ENCODE measurements at places on chromosomes 2 and 18.

DNA sequence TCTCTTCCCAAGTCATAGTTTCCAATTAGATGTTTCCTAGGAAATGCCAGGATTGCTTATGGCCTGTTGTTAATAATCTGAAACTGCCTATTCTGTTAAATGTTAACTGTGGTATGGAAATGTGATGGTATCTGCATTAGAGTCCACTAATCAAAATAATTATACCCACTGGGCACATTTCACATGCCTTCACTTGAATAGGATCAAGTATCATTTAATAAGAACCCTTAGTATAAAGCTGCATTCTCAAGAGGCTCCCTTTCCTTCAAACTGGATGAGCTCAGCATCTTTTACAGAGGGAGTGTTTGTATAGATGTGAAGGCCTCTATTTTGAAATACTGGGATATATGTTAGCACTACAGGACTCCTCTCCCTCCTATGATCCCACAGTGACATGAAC, 477.2 kb upstream of the VRK2 start:
- no peaks in the 10 kb centered on the region for H3K36me3 ChIP-seq
- H3K4me1 ChIP-seq = no peaks in the 10 kb centered on the region

DNA sequence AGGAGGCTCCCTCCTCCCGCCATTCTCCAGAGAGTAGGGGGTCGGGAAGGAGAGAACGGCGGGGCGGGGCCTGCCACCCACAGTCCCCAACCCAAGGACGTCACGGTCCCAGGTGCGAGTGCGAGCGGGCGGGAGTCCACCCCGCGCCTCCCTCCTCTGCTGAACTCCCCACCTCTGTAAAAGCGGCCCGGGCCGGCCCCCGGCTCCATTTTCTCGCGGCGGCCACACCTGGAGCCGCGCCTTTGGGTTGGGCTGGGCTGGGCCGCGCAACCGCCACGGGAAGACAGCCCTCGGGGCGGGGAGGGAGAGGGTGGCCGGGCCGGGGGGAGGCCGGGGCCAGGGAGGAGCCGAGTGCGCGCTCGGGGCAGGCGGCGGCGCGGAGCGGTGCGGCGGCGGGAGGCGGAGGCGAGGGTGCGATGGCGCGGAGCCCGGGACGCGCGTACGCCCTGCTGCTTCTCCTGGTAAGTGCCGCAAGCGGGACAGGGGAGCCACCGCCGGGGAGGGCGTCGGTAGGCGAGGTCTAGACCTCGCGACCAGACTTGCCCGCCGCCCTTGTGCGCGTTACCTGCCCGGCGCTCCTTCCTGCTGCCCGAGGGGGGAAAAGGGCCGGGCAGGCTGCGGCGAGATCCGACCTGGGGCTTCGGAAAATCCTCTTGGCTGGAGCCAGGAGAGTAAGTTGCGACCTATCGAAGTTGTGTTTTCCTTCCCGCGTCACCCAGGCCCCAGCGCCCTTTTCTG, at the start of gene DSG2:
Gene DSG2 (plus strand): TSS at position 342 of the 738 bp plus-strand sequence. CDS start 75 bp downstream, at position 417.
- peaks cover 36% of the 10 kb centered on the region for H3K27me3 ChIP-seq
- peak; percentile 30 for DNase-seq
- no peak within 1 kb of the TSS for H3K27ac ChIP-seq
- peaks cover 10% of the 10 kb centered on the region for H3K4me1 ChIP-seq

DNA sequence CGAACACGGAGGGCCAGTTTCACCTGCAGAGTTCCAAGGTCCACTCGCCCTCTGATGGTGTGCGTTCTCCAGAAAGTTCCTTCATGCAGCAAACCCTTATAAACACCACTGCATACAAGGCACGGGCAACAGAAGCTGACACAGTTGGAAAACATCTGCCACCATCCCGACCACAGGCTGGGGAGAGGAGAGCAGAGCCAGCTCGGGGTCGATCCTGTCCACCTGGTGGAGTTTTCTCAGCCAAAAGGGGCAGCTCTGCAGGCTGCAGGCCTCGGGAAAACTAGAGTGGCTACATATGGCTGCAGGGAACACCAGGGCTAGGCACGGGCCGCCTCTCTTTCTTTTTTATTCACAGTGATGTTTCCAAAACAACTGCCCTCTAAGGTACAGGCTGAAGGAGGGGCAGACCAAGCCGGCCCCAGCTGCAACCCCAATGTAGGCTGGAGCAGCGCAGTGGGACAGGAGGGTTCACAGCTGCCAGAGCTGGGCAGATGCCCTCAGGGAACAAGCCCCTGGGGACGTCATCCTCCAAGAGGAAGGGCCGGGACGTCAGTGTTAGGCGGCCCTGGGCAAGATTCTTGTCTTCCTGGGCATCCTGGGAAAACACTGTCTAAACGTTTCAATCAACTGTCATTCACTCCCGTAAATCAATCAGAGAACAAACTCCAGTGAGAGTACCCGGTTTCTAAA, 274.7 kb downstream of the TWIST2 start:
- H3K27ac ChIP-seq = no peak overlapping the region
- no peak for DNase-seq
- peaks cover 36% of the 10 kb centered on the region for H3K4me1 ChIP-seq
- no peak overlapping the region for H3K4me3 ChIP-seq

DNA sequence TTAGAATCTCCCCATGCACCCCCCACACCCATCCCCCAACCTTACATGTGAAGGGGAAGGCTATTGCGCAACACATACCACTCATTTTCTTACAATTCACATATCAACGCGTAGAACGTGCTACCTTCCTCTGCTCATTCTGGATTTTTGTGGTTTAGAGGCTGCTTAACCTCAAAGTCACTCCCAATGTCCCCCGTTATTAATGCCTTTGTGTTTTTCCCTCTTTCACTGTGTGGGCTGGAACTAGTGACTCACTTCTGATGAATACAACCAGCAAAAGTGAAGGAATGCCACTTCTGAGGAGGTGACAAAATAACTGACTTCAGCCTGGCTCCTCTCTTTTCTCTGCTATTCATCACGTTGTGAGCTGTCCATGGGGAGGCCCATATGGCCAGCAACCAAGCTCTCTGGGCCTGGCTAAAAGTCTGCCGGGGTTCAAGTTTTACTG, 342.5 kb upstream of the NXPH2 start:
- H3K4me3 ChIP-seq = no peak overlapping the region
- no peaks in the 10 kb centered on the region for H3K36me3 ChIP-seq
- H3K27me3 ChIP-seq = no peaks in the 10 kb centered on the region
- no peaks in the 10 kb centered on the region for H3K4me1 ChIP-seq

DNA sequence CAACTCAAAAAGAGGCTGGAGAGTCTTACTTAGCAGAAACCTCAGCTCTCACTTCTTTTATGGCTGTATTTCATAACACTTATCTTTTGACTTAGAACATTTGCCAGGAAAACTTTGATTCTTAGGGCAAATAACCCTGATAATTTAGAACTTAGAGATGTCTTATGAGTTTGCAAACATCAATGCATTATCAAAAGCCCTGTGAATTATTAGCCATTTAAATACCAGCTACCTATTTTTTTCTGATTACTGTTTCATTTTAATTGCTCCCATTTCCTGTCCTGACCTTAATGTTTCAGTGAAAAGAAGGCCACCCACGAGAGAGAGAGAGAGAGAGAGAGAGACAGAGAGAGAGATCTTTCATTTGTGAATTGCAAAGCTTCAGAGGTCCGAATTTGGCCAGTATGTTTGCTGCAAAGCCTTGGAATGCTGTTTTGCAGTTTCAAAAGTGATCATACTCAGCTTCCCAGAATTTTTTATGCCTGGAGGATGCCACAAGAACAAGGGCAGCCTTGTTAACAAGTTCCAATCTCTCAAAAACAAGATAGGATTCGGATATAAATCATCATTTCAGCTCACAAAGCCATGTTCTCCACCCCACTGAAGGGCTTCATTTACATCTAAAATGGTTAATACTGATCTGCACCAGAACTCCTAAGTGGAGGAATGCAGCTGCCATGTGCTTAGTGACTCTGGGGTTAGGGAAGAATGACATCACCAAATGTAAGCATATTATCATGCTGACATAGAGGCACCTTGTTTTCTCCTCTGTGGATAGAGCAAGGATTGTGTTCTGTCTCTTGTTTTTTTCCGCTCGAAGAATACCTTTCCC, 478.2 kb downstream of the ARHGAP15 start:
- H3K4me1 ChIP-seq = peaks cover 17% of the 10 kb centered on the region
- H3K4me3 ChIP-seq = no peak overlapping the region
- DNase-seq = no peak
- H3K36me3 ChIP-seq = peaks cover 50% of the 10 kb centered on the region

- H3K36me3 ChIP-seq = no peaks in the 10 kb centered on the region
- H3K27me3 ChIP-seq = no peaks in the 10 kb centered on the region
- H3K27ac ChIP-seq = no peak overlapping the region
- DNase-seq = no peak
- no peak overlapping the region for H3K4me3 ChIP-seq
- no peaks in the 10 kb centered on the region for H3K4me1 ChIP-seq
Measured at GRCh38 chr2:121218386-121218938, 66.5 kb downstream of the TFCP2L1 start.

DNA sequence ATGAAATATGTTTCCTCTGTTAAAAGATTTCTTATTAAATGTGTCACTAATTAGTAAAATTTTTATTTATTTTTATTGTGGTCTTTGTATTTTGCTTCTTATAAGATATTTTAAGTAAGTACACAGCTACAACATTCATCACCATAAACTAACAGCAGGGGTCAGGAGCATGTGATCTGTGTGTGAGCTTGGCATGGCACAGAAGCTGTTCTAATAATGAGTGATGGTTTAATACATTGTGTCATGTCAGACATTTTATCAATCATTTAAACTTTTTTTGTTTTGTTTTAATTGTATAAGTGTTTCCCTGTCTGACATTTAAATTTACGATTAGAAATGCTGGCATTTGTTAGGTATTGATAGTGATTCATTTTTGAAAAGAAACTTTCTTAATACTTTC, 585.4 kb downstream of the DSC3 start:
- H3K4me1 ChIP-seq = no peaks in the 10 kb centered on the region
- no peak overlapping the region for H3K4me3 ChIP-seq
- no peak overlapping the region for H3K27ac ChIP-seq
- no peak for DNase-seq
- no peaks in the 10 kb centered on the region for H3K36me3 ChIP-seq

- peak; percentile 14 for DNase-seq
- H3K27ac ChIP-seq = no peak overlapping the region
- H3K4me3 ChIP-seq = peak overlapping the region; percentile 64
- peaks cover 5% of the 10 kb centered on the region for H3K4me1 ChIP-seq
- peaks cover 47% of the 10 kb centered on the region for H3K27me3 ChIP-seq
Measured at GRCh38 chr2:206250041-206250897, 24.2 kb upstream of the ZDBF2 start.

- no peak overlapping the region for H3K27ac ChIP-seq
- H3K4me1 ChIP-seq = no peaks in the 10 kb centered on the region
- H3K36me3 ChIP-seq = peaks cover 9% of the 10 kb centered on the region
Measured at GRCh38 chr2:85945586-85945985, 56.8 kb upstream of the ST3GAL5 start.

DNA sequence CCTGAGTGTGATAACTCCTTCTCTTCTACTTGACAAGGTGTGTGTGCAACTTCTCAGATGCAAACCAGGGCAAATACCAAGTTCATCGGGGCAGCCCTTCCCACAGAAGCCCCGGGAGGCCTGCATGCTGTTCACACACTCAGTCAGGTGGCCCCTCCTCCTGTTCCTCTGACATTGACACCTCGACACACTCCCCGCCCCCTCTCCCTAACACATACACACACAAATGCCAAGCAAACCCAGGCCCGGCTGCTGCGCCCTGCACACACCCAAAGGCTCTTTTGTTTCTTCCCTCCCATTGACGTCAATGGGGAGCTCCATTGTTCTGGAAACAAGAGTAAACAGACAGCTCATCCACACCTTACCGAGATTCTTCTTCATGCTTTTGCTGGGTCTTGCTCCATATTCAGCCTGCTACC, 1.7 kb upstream of the PER2 start:
- DNase-seq = no peak
- H3K27ac ChIP-seq = peak overlapping the region; percentile 96
- peaks cover 29% of the 10 kb centered on the region for H3K4me1 ChIP-seq
- no peaks in the 10 kb centered on the region for H3K36me3 ChIP-seq
- H3K4me3 ChIP-seq = peak overlapping the region; percentile 88

- H3K27me3 ChIP-seq = no peaks in the 10 kb centered on the region
- H3K4me1 ChIP-seq = peaks cover 16% of the 10 kb centered on the region
- H3K4me3 ChIP-seq = no peak overlapping the region
- no peak overlapping the region for H3K27ac ChIP-seq
- DNase-seq = no peak
Measured at GRCh38 chr2:127847931-127848330, 10.0 kb downstream of the POLR2D start.

DNA sequence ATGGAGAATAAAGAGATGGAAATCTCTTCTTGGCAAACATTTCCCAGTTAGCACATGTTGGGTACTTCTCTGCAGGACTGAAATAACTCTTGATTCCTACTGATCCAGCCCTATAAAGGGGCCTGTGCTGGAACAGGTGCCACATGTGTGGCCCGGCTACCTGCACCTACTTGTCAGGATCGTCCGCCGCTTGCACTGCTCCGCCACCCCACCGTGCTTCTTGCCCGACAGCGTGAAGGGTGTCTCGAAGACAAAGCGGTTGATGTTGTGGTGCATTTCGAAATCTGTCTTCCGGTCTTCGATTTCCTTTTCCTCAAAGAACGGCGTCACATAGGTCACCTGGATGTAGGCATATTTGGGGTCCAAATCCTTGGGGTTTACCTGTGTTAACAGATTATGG, 58.6 kb upstream of the CCDC195 start:
- H3K27ac ChIP-seq = no peak overlapping the region
- DNase-seq = no peak
- peaks cover 78% of the 10 kb centered on the region for H3K36me3 ChIP-seq
- no peaks in the 10 kb centered on the region for H3K4me1 ChIP-seq
- H3K4me3 ChIP-seq = no peak overlapping the region
- H3K27me3 ChIP-seq = no peaks in the 10 kb centered on the region

- DNase-seq = no peak
- H3K36me3 ChIP-seq = peaks cover 3% of the 10 kb centered on the region
- H3K27me3 ChIP-seq = peaks cover 3% of the 10 kb centered on the region
Measured at GRCh38 chr2:2926009-2926857, 451.4 kb downstream of the EIPR1 start.

GRCh38 chr2:152563764-152564163, 153.5 kb downstream of the PRPF40A start:
- H3K4me3 ChIP-seq = no peak overlapping the region
- H3K36me3 ChIP-seq = no peaks in the 10 kb centered on the region
- H3K27me3 ChIP-seq = peaks cover 2% of the 10 kb centered on the region
- no peak for DNase-seq
- no peaks in the 10 kb centered on the region for H3K4me1 ChIP-seq

DNA sequence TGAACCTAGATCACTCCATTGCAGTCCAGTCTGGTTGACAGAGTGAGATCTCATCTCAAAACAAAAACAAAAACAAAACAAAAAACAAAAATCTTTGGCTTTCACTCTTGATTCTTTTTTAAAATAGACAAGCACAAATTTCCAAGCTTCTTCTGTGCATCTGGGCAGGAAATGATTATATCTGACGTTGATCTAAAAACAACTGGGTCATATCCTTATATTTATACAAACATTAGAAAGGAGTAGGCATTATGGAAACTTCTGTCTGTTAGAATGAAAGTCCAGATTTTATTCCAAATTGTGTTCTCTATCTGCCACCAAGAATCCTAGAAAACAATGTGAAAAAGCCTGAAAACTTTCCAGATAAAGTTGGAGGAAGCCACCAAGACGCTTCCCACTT, 26.2 kb upstream of the PMAIP1 start:
- H3K4me3 ChIP-seq = no peak overlapping the region
- DNase-seq = no peak
- H3K4me1 ChIP-seq = peaks cover 14% of the 10 kb centered on the region

- H3K27me3 ChIP-seq = no peaks in the 10 kb centered on the region
- no peak overlapping the region for H3K27ac ChIP-seq
- H3K36me3 ChIP-seq = peaks cover 3% of the 10 kb centered on the region
Measured at GRCh38 chr2:217402144-217402543, 542.3 kb upstream of the TNP1 start.

GRCh38 chr2:57862727-57863126, 183.9 kb upstream of the VRK2 start:
- H3K36me3 ChIP-seq = no peaks in the 10 kb centered on the region
- no peaks in the 10 kb centered on the region for H3K4me1 ChIP-seq
- no peak overlapping the region for H3K4me3 ChIP-seq
- no peak for DNase-seq
- H3K27me3 ChIP-seq = no peaks in the 10 kb centered on the region

Measured in activated CD4-positive, alpha-beta T cell treated with anti-CD3 and anti-CD28 coated beads, Interleukin-2, amount 10 ng/mL, durations not matched to agents 7 days and 5 days (primary cell).